ENCODE measurements at places on chromosomes 13 and 19. TPM values are rescaled to one million over a fixed set of nuclear protein-coding genes. Genes with fewer than 3 reads are reported as not detected.

DNA sequence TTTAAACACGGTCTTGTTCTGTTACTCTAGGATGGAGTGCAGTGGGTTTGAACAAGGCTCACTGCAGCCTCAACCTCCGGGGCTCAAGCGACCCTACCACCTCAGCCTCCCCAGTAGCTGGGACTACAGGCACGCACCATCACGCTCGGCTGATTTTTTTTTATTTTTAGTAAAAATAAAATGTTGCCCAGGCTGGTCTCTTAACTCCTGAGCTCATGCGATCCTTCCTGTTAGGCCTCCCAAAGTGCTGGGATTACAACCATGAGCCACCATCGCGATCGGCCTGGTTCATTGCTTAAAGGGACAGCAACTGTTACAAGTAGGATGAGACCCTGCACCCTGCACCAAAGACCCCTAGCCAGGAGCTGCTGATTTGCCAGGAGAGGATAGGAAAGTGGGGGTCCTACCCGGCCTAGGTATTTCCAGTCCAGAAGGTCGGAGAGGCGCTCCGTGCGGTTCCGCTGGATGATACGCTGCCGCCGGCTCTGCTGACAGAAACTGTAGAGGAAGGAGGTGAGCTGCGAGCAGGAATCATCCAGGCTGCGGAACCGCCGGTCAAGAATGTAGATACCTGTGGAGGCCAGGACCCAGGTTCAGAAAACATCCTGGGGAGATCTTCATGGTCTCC, 5.1 kb downstream of the FTL start:
- H3K4me3 ChIP-seq = no peak overlapping the region
- no peaks in the 10 kb centered on the region for H3K27me3 ChIP-seq
- peaks cover 15% of the 10 kb centered on the region for H3K4me1 ChIP-seq
- no peaks in the 10 kb centered on the region for H3K36me3 ChIP-seq
- DNase-seq = no peak

- peaks cover 6% of the 10 kb centered on the region for H3K36me3 ChIP-seq
- peak overlapping the region; percentile 60 for H3K27ac ChIP-seq
- peaks cover 40% of the 10 kb centered on the region for H3K4me1 ChIP-seq
- H3K27me3 ChIP-seq = no peaks in the 10 kb centered on the region
Measured at GRCh38 chr19:18456974-18457373, 19.0 kb upstream of the ISYNA1 start.

Gene RDH8
- total RNA-seq = not detected

GRCh38 chr19:10517361-10517759, at the start of gene S1PR5:
TSS of gene S1PR5 (minus strand) at chr19:10517447. CDS start at chr19:10515011, 2,436 bp downstream.
- peaks cover 88% of the 10 kb centered on the region for H3K27me3 ChIP-seq
- no peaks in the 10 kb centered on the region for H3K36me3 ChIP-seq
- H3K4me3 ChIP-seq = no peak within 1 kb of the TSS
- no peak within 1 kb of the TSS for H3K27ac ChIP-seq
- DNase-seq = no peak

Gene SLC8A2
- total RNA-seq = 36.4 TPM

DNA sequence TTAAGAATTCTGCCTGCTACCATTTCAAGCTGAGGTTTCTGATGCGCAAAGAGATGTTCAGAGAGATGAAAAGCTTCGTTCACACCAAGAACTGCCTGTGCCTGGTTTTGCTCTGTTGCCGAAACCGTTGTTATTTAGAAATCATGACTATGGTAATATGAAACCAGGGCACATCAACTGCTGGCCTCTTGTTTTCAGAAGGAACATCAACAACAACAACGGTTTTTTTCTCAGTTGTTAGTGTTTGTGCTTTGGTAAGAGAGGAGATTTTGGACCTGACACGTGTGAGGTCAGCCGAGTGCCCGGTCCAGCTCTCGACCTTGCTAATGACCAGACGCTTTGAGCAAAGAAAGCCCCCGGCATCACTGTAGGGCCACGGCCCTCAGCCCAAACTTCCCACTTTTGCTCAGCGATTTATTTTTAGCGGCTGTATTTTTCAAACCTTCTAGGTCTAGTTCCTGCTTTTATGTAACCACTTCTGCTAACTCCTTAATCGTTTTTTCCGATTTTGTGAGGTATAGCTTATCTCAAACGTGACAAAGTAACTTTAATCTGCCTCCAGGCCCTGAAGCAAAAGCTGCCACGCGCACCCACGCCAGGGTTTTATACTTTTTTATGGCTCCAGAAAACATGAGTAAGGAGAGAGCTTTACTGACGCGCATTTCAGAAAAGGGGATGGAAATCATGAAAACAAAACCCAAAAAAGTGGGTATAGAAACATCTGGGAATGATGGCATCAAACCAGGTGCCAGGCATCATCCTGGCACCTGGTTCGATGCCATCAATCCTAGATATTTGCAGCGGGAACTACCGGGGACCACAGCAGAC, 42.0 kb downstream of the KLF2 start:
- no peaks in the 10 kb centered on the region for H3K27me3 ChIP-seq
- H3K4me3 ChIP-seq = no peak overlapping the region
- peak overlapping the region; percentile 79 for H3K27ac ChIP-seq
- H3K4me1 ChIP-seq = peaks cover 18% of the 10 kb centered on the region
- no peak for DNase-seq

GRCh38 chr13:53445686-53446085, 417.1 kb downstream of the OLFM4 start:
- H3K27ac ChIP-seq = no peak overlapping the region
- H3K36me3 ChIP-seq = no peaks in the 10 kb centered on the region
- no peaks in the 10 kb centered on the region for H3K27me3 ChIP-seq
- peak; percentile 24 for DNase-seq
- H3K4me1 ChIP-seq = no peaks in the 10 kb centered on the region

Gene C19orf38
- 0.79 TPM for total RNA-seq

- H3K27me3 ChIP-seq = no peaks in the 10 kb centered on the region
- peaks cover 6% of the 10 kb centered on the region for H3K4me1 ChIP-seq
- DNase-seq = no peak
- H3K36me3 ChIP-seq = peaks cover 16% of the 10 kb centered on the region
- H3K4me3 ChIP-seq = no peak overlapping the region
Measured at GRCh38 chr19:55227241-55228014, 1.1 kb downstream of the TMEM86B start.

Gene ENOX1
- total RNA-seq = 1.5 TPM

- no peak overlapping the region for H3K4me3 ChIP-seq
- H3K27ac ChIP-seq = peak overlapping the region; percentile 71
- peak; percentile 85 for DNase-seq
Measured at GRCh38 chr19:13888281-13888680, 11.3 kb downstream of the NANOS3 start.

Gene NOTCH3
- total RNA-seq = 2.2 TPM

- H3K4me3 ChIP-seq = no peak overlapping the region
- H3K27ac ChIP-seq = no peak overlapping the region
Measured at GRCh38 chr13:26112843-26113242, 61.0 kb upstream of the SHISA2 start.

Gene KLK7
- not detected for total RNA-seq

GRCh38 chr19:45793876-45794275, 1.2 kb upstream of the DMWD start:
- H3K27ac ChIP-seq = no peak overlapping the region
- H3K36me3 ChIP-seq = no peaks in the 10 kb centered on the region
- no peak for DNase-seq

GRCh38 chr13:28138012-28138755, at the start of gene PAN3:
TSS of gene PAN3 (plus strand) at chr13:28138545. CDS start at chr13:28138658, 113 bp downstream.
- H3K27me3 ChIP-seq = no peaks in the 10 kb centered on the region
- no peaks in the 10 kb centered on the region for H3K36me3 ChIP-seq
- peak within 1 kb of the TSS; percentile 100 for H3K4me3 ChIP-seq
- H3K4me1 ChIP-seq = peaks cover 4% of the 10 kb centered on the region
- DNase-seq = peak; percentile 94
- H3K27ac ChIP-seq = peak within 1 kb of the TSS; percentile 98

Gene BTBD2
- total RNA-seq = 85.5 TPM

Gene TRPC4
- total RNA-seq = 0.20 TPM

Gene SHISA7
- total RNA-seq = not detected

DNA sequence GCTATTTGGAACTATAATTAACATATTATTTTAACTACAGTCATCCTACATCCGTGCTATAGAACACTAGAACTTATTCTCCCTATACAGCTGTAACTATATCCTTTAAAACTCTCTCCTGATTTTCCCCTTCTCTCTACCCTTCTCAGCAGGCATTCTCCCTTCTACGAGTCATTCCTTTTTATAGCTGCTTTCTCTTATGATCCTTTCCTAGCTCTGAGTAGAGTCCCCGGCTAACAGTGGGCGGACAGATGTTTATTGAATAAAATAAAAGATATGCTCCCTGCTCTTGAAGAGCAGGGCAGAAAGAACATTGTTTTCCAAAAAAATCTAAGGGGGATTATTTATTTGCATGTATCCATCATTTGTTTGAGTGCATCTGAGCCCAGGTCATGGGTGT, 246.5 kb upstream of the TMTC4 start:
- no peak overlapping the region for H3K4me3 ChIP-seq
- no peak overlapping the region for H3K27ac ChIP-seq
- no peaks in the 10 kb centered on the region for H3K4me1 ChIP-seq
- no peaks in the 10 kb centered on the region for H3K27me3 ChIP-seq

DNA sequence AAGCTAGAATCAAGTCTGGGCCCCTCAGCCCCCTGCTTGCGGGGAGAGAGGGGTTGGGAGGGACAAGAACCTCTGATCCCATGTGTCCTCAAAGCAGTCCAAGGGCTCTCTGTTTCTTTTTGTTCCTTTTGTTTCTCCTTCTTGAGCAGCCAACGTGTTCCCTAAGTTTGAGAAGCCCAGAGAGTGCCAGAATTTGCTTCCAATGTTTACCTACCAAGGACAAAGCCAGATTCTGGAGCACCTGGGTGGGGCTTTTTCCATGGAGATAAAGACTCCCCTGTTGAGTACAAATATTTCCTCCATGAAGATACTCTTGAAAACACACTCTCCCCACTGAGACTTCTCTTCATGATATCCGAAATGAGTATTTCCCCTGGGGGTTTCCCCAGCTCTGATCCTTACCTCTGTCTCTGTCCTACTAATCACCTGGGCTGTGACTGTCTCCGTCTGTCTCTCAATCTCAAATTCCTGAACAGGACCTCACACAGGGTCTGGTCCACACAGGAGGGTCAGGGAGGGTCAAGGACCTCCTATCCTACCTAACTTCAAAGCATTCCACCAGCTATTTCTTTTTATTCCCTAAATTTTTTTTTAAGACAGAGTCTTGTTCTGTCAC, 27.4 kb downstream of the CD177 start:
- no peaks in the 10 kb centered on the region for H3K4me1 ChIP-seq
- no peaks in the 10 kb centered on the region for H3K36me3 ChIP-seq
- H3K4me3 ChIP-seq = no peak overlapping the region
- no peak for DNase-seq

All from transverse colon (tissue), 4 donors.